ENCODE measurements at places on chromosomes 12 and 14. TPM values are rescaled to one million over a fixed set of nuclear protein-coding genes. Genes with fewer than 3 reads are reported as not detected.

DNA sequence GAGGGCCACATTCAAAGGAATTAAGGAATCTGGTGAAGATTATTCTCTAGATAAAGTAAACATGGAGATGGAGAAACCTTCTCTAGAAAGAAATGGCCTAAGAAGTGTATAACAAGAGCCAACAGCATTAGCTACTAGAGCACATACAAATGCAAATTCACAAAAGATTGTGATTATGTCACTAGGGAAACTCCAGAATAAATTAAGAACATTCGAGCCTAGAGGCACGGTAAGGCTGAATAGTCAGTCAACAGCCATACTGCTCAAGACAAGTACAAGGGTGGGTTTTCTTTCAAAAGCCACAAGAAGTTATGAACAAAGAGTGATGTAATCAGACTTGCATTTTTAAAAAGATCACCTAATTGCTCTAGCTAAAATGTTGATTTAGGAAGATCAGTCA lies 25.4 kb downstream of the PPP4R3A start:
- no peak for DNase-seq

DNA sequence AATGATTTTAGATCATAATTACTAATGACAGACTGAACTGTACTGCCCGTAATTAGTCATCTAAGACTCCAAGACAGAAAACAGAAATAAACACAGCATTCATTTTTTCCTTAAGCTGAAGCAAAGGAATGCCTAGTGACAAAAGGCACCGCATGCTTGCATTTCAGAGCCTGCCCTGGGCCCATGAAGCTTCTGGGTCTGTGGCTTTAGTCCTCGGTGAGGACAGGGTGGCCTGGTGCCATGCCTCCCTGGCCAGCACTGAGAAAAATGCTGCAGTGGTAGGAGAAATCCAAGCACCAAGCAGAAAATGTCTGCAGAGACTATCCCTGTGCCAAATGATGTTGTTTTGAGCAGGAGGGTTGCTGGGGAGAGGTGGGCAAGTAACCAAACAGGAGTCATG lies 171.6 kb downstream of the CALM1 start:
- no peak for DNase-seq

DNA sequence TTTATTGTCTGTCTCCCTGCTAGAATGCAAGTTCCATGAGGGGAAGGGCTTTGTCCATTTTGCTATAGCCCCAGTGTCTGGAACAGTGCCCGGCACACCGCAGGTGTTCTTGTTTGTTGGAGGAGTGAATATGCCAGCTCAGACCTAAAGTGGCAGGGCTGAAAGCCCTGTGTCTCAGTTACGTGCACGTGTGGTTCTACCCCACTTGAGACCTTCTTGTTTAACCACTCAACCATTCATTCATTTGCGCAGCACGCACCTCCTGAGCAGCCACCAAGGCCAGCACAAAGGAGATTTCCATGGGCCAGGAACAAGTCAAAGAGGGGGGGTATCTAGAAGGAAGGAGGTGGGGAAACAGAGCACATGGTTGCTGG lies 338.0 kb upstream of the FKBP4 start:
- no peak for DNase-seq

DNA sequence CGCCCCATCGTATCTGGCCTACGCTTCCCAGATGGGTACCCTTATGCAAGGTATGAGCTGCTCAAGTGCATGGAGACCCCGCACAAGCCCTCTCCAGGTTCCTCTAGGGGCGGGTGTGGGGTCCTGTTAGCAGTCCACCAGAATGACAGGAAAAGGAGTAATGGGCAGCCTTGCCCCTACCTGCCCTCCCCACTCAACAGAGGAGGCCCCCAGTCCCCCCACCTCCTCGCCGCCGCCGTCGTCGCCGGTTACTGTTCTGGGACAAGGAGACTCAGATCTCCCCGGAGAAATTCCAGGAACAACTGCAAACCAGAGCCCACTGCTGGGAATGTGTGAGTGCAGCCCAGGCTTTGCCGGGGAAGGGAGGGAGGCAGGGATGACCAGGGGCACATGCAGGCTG lies 6.0 kb downstream of the REC8 start:
- DNase-seq: no peak

GRCh38 chr12:120103044-120103338 lies 13.6 kb downstream of the RAB35 start:
- no peak for DNase-seq

GRCh38 chr14:97640031-97640430 lies 842.8 kb downstream of the VRK1 start:
- no peak for DNase-seq

- no peak for DNase-seq
Observed at GRCh38 chr14:102711946-102712345, 65.3 kb upstream of the TRAF3 start.

DNA sequence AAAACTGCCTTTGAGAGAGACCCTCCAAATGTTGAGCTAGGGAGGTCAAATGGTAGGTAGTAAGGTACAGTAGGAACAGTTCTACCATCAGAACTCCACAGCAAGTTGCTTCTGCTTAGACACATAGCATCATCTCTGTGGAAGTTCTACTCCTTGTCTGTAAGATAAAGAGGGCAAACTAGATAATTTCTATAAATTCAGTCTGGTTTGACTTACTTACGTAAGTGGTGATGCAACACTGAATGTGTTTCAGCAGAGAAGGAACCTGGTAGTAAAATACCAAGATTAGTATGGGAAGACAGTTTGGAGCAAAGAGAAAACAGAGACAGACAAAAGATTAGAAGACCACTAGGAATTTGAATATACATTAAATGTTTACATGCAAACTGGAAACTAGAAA lies 42.0 kb downstream of the KITLG start:
- no peak for DNase-seq

DNA sequence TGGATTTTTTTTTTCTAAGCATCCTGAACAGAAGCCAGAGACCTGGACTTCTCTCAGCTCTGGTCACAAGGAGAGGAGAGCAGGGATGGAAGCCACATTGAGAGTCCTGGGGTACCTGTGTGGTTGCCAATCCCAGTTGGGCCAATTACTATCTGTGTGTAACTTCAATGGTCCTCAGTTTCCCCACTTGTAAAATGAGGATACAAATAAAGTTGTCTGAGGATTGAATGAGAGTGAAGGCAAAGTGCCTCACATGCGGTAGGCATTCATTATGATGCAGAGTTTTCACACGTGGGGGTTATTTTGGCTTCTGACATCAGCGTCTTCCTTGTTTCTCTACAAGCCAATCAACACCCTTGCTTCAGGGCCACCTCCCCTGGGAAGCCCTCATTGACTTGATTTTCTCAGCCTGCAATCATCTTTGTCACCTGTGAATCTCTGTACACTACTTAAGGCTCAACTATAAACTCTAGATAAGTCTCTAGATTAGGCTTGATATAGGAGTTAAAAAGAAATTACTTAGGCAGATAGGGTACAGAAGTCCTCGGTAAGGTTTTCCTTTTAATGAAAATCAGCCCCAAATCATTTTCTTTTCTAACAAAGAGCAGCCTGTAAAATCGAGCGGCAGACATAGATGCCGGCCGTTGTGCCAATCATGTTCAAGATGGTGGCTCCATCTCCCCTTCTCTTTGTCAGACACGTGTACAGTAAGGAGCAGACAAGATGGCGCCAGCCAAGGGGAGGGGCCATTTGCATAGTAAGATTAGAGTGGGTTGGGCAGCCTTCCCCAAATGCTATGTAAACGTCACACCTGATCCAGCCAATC lies 37.8 kb upstream of the FICD start:
- no peak for DNase-seq

GRCh38 chr14:54646626-54647025 lies 79.7 kb downstream of the SAMD4A start:
- no peak for DNase-seq

GRCh38 chr14:100470523-100470897 lies 116.7 kb downstream of the BEGAIN start:
- DNase-seq: no peak

The EPS8 gene
- 118 TPM for polyA plus RNA-seq

The LPAR5 gene
- polyA plus RNA-seq: not detected

The GPR65 gene
- 0.09 TPM for polyA plus RNA-seq
